ENCODE measurements at places on chromosomes 3 and 15.

DNA sequence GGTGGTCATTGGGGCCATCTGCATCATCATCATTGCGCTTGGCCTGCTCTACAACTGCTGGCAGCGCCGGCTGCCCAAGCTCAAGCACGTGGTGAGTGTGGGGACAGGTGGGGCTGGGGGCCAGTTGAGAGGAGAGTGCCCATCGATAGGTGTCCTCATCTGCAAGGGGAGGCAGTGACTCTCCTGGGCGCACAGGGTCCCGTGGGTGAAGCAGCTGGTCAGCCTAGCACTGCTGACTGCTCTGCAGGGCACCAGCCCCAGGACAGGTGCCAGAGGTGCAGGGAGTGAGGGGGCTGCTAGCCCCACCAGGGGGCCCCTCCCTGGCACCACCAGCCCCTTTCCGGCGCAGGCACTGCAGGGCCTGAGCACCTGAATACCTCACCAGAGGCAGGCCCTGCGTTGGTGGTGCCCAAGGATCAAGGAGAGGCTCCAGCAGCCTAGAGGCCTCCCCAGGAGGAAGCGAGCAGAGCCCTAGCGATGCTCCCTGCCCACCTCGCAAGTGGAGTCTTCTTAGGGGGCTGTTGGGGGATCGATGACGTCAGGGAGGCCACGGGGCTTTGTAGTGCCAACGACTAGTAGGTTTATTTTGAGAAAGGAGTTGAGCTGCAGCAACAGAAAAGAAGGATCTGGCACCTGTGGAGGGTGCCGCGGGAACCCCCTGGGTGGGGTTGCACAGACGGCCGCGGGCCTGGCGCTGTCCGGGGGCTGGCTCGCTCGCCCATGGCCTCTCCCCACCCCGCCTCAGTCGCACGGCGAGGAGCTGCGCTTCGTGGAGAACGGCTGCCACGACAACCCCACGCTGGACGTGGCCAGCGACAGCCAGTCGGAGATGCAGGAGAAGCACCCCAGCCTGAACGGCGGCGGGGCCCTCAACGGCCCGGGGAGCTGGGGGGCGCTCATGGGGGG lies 976 bp upstream of the ABTB1 start:
- DNase-seq: peak; percentile 44

DNA sequence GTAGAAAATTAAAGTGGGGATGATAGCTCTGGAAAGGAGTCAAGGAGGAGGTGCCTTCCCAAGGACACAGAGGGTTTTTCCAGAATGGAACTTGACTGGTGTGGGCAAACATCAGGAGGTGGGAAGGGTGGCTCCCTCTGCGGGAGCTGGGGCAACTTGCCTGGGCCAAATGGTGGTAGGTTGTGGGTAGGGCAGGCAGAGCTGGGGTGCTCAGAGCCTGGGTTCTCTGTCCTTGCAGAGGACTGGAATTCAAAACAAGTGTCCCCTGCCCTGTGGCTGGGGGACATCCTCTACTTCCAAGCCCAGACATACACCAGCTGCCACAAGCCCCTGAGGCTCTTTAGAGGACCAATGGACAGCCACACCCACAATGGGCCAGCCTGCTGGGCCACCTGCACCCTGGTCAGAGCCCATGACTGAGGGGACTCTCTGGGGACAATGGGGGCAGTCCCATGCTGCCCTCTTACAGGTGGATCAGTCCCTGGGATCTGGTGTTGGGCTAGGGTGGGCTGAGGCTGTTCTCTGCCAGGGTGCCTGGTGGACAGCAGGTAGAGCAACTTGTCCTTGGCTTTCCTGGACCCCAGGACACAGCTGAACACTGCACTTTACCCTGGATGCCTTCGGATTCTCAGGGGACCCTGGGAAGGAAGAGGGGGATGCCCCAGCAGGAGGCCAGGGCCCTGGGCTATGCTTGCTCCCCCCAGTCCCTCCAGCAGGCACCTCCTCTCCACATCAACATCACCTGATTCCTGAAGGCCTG lies 38.6 kb upstream of the CSPG4 start:
- no peak for DNase-seq

DNA sequence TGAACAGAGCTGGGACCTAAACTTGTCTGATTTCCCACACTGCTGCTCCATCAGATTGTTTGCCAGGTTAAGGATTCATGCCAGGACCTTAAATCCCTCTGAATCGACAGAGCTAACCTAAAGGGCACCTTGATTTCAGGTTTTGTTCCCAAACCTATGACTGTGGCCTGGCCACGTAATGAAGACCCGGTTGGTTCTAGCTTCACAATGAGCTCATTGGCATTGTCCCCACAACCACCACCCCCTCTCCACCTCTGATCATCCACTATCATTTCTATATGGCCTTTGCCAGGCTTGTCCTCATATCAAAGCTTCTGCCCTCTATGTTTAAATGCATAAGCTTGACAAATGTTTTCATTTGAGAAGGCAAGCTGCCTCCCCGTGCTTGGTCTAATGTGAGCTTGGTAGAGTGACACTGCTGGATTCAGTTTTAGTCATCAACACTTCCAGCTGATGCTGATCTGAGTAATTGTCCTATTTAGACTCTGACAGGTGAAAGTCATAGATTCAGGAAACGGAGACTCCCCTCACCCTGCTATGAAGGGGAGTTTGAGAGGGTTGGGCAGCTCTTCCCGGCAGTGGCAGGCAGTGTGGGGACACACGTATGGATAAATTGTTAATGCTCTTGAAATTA lies 407.1 kb upstream of the CFAP20DC start:
- DNase-seq: peak; percentile 57

GRCh38 chr3:101193957-101194356 lies 126.4 kb downstream of the IMPG2 start:
- DNase-seq: no peak

DNA sequence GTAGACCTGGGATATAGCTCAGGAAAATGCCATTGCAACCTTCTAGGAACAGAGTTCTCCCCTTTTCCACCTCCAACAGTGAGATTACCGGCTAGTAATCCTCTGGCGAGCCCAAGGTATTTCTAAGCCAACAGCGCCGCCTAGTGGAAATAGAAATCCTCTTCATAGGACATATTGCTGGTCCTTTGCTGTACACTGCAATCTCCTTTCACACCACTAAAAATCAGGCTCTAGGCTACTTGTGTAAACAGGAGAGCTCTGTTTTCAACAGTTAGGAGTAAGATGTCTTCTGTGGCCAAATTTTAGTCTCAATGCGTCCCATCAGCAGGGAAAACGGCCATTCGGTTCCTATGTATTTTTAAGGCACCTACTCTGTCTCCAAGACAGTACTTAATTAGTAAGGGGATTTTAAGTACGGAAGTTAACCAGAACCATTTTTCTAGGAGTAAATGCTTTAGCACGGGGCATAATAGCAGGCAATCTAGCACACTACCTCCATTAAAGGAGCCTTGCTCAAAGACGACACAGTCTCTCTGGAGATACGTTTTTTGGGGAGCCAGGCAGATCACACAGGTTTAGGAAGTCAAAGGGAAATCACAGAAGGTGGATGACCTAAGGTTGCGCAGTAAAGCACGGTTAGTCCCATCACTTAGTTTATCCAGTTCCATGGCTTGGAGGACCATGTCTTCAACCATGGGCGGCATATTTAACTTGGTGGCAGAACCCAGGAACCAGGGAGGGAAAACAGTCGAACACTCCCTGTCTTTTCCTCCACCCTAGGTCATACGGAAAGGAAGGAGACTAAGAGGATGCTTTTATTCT lies 43.8 kb downstream of the NCEH1 start:
- peak; percentile 86 for DNase-seq

DNA sequence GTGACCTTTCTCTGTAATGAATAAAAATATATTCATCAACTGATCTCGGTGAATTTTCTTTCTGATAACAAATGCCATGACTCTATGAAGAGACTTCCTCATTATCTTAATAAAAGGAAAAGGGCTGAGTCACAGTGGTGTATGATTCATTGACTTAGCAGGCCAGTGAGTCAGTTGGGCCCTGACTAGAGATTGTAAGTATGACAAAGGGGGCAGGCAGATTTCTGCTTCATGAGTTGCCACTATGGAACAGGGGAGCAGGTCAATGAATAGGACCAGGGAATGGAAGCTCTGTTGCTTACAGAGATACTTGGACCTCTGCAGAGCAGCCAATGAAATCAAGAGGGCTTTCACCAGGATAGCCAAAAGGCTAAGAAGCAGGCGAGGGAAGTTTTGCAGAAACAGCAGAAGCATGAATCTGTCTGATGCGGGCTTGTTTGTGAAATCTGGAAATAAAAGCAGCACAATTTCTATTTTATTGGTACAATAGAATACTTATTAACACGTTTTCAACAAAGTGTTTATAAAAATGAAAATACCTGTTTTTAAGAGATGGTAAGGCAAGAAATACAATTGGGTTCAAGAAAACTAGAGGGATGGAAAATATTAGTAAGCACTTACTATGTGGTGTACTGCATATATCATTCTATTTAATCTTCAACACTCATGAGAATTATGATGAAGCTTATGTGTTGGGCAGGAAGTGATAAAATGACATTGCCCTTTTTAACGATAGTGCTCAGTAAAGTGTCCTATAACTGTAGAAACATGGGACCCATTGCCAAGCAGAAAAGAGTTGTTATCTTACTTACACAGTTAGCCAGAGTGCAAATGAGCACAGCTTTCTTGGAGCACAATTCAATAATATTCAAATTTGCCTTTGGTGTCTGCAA lies 169.8 kb upstream of the MYRIP start:
- peak; percentile 44 for DNase-seq

GRCh38 chr3:33858131-33858530 lies 59.7 kb downstream of the PDCD6IP start:
- DNase-seq: no peak

DNA sequence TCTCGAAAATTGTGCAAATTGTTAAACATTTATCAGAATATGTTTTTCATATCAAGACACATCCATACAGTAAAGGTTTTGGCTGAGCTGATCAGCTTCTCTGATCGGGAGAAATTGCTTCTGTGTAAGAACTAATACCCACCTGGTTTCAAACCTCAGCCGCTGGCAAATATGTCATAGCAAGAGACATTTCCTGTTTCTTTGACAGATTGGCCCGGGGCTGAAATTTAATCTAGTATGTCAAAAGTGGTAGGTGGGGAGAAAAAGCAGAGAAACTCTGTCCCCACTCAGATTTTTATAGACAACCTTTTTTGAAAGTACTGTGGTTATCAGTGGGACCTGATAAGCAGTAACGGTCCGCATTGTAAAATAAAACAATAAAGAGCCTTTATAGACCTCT lies 88.8 kb upstream of the SLC24A5 start:
- DNase-seq: no peak

DNA sequence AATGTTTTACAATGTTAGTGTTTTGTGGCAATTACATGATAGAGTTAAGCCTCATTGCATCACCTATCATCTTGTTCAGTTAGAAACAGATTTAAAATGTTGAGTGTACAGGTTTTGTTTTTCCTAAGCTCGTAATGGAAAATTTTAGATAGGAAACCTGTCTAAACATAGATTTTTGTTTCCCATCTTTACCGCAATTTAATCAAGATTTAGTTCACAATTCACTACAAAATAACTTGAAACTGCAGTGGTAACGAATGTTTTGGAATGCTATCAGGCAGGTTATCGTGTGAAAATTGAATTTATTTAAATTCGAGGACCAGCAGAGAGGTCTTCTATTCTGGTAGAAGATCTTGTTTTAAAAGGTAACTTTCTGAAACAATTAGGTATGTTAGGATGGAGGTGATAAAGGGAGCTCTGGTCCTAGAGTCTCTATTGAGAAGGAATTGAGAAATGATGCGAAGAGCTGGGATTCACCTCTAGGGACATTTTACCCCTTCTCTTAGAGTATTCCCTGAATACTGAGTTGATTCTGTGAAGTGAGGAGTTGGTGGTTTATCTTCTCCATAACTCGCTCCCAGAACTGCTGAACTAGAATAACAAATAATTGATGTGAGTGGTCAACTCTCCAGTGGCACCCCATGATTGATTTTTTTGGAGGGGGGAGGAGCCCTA lies 1.4 kb downstream of the DOCK3 start:
- DNase-seq: no peak

DNA sequence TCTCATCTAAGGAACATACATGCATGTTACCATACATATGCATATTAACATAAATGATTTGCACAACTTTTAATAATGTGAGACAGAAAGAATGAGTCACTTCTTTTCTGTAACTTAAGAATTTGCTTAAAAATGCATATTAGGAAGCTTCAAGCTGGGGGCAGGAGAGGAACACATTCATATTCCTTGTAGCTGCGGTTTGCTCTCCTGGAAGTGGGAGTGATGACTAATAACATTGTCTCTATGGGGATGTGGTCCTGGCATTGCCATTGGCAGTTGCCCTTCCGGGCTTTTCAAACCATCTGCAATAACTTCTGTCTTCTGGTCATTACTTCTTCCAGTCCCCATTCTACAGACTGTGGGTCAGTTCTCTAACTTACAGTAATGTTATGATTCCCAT lies 15.6 kb downstream of the CHST2 start:
- DNase-seq: no peak

GRCh38 chr15:93235269-93235668 lies 146.3 kb upstream of the RGMA start:
- no peak for DNase-seq

DNA sequence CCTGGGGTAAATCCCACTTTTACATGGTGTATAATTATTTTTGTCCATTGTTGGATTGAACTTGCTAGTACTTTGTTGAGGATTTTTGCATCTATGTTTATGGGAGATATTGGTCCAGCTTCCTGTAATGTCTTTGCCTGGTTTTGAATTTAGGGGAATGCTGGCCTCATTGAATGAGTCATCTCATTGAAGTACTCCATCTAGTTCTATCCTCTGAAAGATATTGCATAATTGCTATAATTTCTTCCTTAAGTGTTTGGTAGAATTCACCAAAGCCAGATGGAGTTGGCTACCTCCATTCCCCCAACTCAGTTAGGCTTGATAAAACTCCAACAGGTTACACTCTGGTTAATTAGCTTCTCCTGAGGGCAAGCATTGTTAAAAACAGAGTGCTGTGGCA lies 237.4 kb upstream of the TGFBR2 start:
- no peak for DNase-seq

DNA sequence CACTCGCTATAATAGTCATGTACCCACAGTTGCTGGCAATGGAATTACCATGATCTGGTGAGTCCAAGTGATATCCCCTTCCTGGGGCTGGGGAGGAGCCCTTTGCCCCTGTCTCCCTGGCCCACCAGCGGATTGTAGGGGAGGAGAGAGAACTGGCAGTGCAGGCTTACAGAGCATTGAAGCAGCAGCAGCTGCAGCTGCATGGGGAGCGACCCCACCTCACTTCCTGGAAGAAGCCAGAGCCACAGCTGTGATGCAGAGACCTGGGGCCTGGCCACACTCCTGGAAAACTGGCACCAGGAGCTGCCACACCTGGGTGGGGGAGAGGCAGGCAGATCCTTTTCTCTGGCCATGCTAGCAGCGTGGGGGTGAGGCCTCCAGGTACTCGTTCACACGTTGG lies 300.1 kb upstream of the PROK2 start:
- DNase-seq: no peak

DNA sequence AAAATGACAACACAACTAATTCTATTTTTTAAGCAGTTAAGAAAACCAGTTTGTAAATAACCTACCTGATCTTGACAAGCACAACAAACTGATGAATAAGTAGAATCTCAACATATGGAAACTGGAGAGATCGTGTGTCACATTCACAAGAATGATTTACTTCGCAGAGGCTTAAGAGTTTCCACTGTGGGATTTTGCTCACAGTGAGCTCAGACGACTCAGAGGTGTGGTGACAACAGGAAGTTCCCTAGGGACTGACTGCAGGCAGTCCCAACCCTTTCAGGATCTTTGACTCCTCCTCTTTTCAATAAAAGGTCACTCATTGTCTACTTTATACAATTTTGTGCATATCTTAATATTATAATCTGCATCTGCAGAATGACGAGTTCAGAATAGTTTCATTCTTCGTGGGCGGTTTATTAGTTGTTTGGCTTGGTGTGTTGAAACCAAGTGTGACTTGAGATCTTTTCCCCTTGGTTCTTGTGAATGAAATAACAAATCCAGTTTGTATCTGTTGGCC lies at the start of gene LIPH:
LIPH (minus strand) TSS at position 231 of the 520 bp plus-strand sequence; CDS start at position 114, 117 bp downstream.
- DNase-seq: peak; percentile 56
